ENCODE measurements at places on chromosomes 2 and 18. TPM values are rescaled to one million over a fixed set of nuclear protein-coding genes. Genes with fewer than 3 reads are reported as not detected.

- peaks cover 5% of the 10 kb centered on the region for H3K27me3 ChIP-seq
- no peak overlapping the region for H3K4me3 ChIP-seq
- no peak for DNase-seq
- no peaks in the 10 kb centered on the region for H3K4me1 ChIP-seq
- H3K36me3 ChIP-seq = peaks cover 3% of the 10 kb centered on the region
Measured at GRCh38 chr2:222494104-222494739, 69.9 kb downstream of the SGPP2 start.

SLC30A3 gene
- total RNA-seq = 0.22 TPM

SKOR2 gene
- not detected for total RNA-seq

MRPL19 gene
- 77.6 TPM for total RNA-seq

MEP1B gene
- total RNA-seq = 0.08 TPM

GRCh38 chr2:29000956-29001355, 19.9 kb downstream of the TOGARAM2 start:
- no peak overlapping the region for H3K4me3 ChIP-seq
- no peaks in the 10 kb centered on the region for H3K36me3 ChIP-seq
- no peak overlapping the region for H3K27ac ChIP-seq
- H3K4me1 ChIP-seq = peaks cover 10% of the 10 kb centered on the region

STARD6 gene
- not detected for total RNA-seq
